ENCODE measurements at places on chromosomes 3 and 15.

DNA sequence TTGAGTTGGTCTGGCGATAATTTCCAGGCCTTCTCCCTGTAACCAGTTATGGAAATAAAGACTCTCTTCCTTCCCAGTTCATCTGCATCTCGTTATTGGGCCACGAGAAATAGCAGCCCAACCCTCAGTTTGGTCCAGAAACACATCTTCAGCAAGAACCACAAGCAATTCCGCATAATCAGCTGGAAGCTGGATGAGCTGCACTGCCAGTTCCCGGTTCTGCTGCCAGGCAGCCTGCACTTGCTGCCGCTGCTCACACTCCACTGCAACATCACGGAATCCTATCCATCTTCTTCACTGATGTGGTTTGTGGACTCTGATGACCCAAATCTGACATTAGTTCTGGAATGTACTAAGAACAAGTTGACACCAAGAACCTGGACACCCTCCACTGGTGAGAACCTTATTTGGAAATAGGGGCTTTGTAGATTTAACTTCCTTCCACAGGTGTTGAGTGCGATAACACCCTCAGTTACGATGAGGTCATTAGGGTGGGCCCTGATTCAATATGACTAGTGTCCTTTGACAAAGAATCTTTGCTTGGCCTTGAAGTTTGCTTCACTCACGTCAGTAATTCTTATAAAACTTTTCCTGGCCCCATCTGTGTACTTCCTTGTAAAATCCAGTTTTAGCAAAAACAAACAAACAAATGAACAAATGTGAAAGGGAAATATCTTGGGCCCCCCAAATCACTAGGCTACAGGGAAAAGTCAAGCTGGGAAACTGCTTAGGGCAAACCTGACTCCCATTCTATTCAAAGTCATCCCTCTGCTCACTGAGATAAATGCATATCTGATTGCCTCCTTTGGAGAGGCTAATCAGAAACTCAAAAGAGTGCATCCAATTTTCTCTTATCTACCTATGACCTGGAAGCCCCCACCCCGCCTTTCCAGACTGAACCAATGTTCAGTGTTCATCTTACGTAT lies 221.9 kb upstream of the PROK2 start:
- DNase-seq, result no peak

GRCh38 chr3:190996181-190996775 lies 133.8 kb upstream of the GMNC start:
- DNase-seq, result no peak

DNA sequence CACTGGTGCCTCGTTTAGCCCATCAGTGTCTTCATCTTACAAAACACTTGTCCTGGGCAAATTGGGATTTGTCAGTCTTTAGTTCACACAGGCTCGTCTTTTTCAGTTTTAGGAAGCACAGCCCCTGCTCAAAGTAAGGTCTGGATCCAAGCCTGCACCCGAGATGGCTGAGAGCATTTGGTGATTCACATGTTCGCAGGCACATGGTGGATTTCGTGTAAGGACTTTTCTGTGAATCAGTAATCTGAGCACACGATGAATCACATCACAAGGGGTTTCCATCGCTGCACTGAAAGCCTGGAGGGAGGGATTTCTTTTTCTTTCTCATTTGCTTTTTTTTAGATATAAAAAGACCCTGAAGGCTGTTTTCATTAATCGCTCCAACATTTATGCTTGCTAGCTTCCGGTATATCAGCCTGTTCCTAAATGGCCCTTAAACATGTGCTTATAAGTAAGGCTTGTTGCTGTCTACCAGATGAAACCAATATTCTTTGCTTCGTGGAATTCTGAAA lies 435.6 kb upstream of the ATP10A start:
- DNase-seq, result no peak

DNA sequence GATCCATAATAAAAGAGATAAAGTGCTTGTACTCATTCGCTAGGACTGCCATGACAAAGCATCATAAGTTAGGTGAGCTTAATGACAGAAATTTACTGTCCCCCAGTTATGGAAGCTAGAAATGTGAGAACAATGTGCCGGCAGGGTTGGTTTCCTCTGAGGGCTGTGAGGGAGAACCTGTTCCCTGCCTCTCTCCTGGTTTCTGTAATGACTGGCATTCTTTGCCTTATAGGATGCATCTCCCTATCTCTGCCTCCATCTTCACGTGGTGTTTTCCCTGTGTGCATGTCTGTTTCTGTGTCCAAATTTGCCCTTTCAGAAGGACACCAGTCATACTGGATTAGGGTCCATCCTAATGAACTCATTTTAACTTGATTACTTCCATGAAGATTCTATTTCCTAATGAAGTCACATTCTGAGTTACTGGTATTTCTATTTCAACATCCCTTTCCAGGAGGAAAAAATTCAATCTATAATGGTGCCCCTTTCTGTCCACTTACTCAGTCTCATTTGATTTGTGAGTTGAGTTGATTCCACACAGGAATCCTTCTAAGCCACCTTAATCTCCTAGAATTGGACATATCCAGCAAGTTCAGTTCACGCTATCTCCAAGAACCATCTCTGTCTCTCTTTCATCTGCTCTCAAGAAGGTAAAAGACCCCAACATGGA lies 71.2 kb upstream of the LIPC start:
- DNase-seq, result no peak

DNA sequence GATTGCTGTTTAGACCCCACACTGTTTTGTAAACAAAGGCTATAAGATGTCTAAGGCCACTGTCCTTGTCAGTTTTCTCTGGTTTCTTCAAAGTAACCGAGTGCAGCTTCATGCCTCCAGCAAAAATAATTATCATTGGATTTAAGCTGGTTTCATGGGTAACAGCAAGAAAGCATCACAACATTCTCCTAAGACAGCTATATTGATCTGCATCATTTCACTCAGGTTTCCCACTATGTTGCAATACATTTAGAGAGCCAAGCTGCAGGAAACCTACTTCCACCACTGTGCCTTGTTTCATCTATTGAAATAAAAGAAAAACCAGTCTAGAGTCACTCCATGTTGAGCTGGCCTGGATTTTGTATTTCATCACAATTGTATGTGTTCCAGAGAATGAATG lies 351.4 kb downstream of the OXSM start:
- DNase-seq, result no peak

DNA sequence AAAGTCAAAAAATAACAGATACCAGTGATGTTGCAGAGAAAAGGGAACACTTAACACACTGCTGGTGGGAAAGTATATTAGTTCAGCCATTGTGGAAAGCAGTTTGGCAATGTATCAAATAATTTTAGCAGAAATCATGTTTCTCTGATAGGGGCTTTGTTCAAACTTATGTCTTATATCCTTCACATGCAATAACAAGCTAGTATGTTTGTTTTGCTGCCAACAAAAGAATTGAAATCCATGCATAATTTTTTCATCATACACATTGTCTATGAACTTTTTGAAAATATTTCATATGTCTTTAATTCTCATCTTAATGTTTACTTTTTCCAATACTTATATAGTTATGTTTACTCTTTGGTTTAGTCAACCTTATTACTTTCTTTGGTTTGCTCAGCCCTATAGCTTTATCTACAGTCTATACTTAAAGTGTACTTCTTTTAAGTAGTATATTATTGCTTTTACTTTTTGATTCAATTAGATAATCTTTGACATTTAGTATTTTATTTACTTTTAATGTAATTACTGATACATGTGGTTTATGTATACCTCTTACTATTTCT lies 639.6 kb upstream of the CBLB start:
- DNase-seq, result no peak

DNA sequence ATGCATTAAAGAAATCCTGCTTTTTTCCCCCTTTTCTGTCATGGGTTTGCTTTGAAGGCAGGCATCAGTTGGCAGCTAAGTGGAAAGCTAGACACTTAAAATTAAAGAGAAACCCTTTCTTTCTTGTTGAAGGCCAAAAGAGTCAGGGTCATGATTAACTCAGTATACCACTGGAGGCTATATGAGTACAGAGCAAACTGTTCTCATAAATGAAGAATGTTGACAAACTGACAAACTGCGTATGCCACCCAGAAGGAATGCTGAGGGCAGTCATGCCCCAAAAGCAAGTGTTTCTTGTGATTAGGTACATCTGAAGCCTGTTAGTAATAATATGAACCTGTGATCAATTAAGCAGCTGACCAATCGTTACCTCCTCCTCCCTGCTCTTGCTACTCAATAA lies 43.6 kb upstream of the COL6A6 start:
- DNase-seq, result no peak

GRCh38 chr15:82111918-82112317 lies 66.1 kb upstream of the MEX3B start:
- DNase-seq, result no peak

DNA sequence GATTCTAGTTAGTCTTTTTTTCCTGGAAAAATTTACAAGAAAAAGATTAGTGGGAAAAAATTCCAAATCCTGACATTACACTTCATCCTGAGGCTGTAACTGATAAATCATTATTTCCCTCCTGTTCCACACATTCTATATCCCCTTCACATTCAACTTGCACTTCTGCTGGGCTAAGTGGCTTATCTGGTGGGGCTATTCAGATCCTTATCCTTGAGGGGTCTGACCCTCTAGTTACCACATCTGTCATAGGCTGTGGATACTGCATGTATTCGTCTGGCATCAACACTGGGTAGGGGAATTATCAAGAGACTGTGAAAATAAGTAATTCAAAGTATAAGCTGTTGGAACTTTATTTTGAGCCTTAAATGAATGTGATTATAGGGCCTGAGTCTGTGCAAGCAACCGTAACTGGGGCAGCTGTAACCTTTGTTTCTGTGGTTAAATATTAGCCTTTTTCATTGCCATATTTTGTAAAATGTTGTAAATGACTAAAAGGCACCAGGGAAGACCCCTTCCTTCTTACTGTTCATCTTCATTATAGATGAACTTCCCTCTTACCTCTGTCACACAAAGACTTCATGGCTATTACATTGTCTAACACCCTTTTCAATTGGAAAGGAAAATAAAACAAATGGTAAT lies 28.0 kb upstream of the TEX9 start:
- DNase-seq, result no peak

DNA sequence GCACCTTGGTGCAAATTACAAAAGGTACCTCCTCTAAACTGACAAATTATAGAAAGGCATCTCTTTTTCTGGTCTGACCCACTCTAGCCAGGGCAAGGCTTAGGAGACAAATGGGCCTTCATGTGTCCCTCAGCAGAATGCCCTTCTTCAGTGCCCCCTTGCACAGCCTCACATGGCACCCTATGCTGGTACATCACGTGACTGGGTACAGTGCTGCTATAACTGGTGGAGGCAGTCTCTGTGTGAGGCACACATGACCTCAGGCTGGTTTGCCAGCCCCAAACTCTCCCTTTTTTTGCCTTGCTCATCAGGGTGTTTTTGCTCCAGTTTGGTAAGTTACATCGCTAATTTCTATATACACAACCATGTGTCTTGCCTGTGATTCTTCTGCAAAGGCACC lies 3.1 kb downstream of the CLEC3B start:
- no peak for DNase-seq

GRCh38 chr3:28637742-28638141 lies 289.1 kb upstream of the AZI2 start:
- no peak for DNase-seq

DNA sequence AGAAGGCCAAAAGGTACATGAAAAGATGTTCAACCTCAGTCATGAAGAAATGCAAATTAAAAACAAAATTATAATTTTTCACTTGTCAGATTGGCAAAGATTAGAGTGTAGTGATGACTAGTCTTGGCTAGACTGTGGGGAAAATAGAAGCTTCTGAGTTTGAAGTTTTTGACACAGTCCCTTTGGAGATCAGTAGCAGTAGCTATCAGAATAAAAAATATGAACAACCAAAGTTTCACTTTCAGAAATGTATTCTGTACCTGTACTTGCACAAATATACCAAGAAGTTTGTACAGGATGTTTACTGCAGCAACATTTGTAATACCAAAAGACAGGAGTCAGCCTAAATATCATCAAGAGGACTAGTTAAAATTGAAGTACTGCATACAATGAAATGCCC lies 14.1 kb downstream of the ATP2C1 start:
- DNase-seq, result no peak

DNA sequence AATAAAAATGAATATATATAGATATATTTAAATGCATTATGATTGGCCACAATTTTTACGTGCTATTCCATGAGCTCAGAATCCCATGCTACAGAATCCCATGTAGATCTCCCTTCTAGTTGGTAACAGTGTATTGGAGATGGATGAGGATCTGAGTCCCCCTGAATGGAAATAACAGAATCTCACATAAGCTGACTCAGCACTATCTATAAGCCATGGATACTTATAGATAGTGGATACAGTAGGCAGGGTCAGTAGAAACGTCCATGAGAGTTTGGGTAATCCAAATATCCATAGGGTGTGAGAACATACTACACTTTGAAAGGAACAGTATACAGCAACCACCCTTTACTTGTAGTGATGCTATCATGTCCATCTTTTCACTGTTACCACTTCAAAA lies 375.4 kb downstream of the EPHA6 start:
- no peak for DNase-seq

GRCh38 chr3:126827121-126827520 lies 123.1 kb downstream of the CHCHD6 start:
- DNase-seq, result no peak

- no peak for DNase-seq
Observed at GRCh38 chr3:162390891-162391290, 894.3 kb downstream of the OTOL1 start.

DNA sequence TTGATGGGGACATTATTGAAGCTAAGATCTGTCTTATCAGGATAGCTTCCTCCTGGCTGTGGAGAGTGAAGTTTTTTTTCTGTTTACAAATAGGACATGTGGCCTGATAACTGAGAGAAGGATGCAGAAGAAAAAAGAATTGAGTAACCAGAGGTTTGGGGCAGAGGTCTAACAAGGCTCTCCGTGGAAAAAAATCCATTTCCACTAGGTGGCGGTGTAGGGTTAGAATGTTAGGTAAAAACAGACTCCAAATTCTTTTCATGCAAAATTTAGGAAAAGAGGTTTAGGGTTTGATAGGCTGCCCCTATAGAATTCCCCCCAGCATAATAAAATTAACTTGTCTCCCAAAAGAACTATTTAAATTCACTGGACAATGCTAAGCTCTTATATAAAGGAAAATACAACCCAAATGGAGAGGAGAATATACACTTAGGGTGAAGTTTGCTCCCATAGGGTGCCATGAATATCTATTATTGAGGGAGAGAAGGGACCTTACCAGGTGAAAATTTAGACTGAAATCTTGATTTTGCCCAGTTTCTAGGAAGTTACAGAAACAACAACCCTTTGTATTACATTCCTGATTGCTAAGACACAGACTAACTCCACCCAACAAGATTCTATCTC lies 1560.4 kb downstream of the OTOL1 start:
- DNase-seq, result peak; percentile 40

DNA sequence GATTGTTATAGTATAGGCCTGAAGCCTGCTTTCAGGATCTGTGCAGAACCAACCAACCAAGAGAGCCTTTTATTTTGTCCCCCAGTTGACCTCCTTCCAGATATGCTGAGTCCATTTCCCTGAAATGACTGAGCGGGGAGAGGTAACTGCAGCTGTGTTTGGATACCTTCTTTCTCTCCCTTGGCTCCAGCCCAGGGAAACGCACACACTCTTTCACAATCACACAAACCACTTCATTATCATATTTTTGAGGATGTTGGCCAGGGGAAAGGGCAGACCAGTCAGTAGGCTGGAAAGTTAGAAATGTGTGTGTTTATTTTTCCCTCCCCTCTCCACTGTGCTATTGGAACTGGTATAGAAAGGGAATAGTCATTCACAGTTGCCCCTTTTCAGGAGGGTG lies 417.7 kb upstream of the TBL1XR1 start:
- DNase-seq, result peak; percentile 27

Measured in HL-60 (cell line).